Body of pancreas (tissue), 4 donors: ENCODE measurements at places on chromosomes 13 and 19. TPM values are rescaled to one million over a fixed set of nuclear protein-coding genes. Genes with fewer than 3 reads are reported as not detected.

The RNF113B gene
- total RNA-seq, result not detected

The RNU6-9 gene
- not detected for total RNA-seq

The LILRB1 gene
- 0.33 TPM for total RNA-seq

GRCh38 chr19:45368737-45369340 is 1.5 kb downstream of the ERCC2 start:
- DNase-seq, result no peak

- DNase-seq, result no peak
Observed at GRCh38 chr13:23778002-23778652, 111.1 kb downstream of the MIPEP start.

DNA sequence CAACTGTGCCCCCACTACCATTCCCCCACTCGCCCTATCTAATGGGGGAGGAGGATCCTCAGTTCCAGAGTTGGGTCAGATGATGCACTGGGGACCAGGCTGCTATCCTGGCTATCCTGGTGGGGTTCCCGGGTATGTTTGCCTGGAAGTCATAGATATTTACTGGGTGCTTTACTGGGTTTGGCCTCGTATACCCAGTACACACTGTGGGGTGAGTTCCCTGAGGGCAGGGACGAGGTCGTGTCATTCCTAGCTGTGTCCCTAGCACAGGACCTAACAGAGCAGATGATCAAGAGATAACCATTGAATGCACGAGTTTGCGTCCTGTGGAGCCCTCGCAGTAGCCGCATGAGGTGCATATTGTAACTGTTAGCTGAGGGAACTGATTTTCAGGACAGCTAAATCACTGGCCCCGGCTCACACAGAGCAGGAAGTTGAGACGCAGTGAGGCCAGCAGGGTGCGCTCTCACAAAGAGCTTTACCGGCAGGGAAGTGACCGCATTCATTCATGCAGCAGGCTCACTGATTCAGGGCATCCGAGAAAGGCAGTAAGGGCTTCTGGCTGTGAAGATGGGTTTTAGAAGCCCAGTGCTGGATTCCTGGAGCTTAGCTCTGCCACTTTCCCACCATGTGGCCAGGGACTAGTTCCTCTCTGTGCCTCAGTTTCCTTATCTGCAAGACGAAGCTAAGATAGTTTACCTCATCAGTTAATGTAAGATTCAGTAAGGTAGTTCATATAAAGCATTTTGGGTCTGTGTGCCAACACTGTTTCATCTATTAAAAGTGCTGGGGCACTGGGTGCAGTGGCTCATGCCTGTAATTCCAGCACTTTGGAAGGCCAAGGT is 6.0 kb downstream of the RUVBL2 start:
- DNase-seq, result peak; percentile 60

DNA sequence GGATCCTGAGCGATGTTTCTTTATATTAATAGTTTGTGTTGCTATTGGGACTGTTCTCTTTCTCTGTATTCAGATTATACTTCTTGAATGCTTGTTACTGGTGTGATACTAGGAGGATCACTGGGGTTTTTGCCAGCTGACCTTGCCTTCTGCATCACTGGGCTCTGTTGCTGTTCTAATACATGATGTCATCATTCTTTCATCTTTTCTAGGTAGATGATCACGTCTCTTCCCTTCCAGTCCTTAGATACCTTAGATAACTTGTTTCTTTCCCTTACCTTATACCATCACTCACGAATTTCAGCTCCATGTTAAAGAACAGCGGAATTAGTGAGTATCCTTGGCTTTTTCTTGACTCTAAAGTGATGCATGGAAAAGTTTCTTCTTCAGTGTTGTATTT is at the start of gene OR10H3:
Gene OR10H3 (plus strand): TSS at position 264 of the 400 bp plus-strand sequence. CDS start 3,408 bp downstream, outside the sequence.
- DNase-seq, result no peak

- DNase-seq, result no peak
Observed at GRCh38 chr19:4390567-4391305, 9.6 kb downstream of the SH3GL1 start.

- peak; percentile 19 for DNase-seq
Observed at GRCh38 chr19:33767898-33768413, 28.7 kb upstream of the KCTD15 start.
